ENCODE measurements at places on chromosomes 13 and 19. TPM values are rescaled to one million over a fixed set of nuclear protein-coding genes. Genes with fewer than 3 reads are reported as not detected.

DNA sequence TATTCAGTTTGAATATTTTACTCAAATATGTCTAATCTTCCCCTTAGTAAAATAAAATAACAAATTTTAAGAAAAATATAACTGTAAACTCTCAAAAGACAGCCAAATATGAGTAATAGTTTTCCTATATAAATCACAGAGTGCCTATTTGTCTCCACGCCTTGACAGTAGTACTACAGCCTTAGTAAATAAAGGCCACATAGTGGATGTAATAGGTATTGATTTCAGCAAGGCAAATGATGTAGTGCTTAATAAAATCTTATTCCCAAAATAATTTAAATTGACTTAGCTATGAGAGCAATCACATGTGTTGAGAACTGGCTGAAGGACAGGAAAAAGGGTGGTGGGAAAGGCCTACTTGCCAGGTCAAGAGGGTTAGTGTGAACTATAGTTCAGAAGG is 747.2 kb downstream of the OLFM4 start:
- DNase-seq, result no peak

GRCh38 chr13:30466358-30466714 is 600 bp upstream of the HMGB1 start:
- DNase-seq, result peak; percentile 23

- DNase-seq, result no peak
Measured at GRCh38 chr19:2820112-2820702, 539 bp downstream of the ZNF554 start.

GRCh38 chr13:26342898-26343297 is 89.0 kb downstream of the CDK8 start:
- DNase-seq, result no peak

GRCh38 chr13:48251611-48252081 is 18.6 kb downstream of the ITM2B start:
- no peak for DNase-seq

DNA sequence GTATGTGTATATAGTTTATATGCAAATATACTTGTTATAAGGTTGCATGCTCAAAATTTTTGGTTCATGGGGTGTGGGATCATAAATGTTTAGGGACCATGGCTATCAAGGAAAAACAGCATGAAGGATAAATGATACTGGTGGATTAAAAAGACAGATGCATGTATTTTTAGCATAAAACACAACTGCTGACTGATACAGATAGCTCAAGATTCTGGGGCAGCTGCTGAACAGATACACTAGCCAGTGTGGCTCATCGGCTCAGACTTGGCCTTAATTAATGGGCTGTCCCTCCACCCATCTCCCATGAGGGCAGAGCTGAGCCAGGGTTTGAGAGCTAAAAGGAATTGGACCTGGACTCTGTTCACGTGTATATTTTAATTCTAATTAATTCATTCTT is 11.4 kb downstream of the ALOX5AP start:
- no peak for DNase-seq

GRCh38 chr13:35179494-35179893 is 237.4 kb downstream of the NBEA start:
- peak; percentile 3 for DNase-seq

DNA sequence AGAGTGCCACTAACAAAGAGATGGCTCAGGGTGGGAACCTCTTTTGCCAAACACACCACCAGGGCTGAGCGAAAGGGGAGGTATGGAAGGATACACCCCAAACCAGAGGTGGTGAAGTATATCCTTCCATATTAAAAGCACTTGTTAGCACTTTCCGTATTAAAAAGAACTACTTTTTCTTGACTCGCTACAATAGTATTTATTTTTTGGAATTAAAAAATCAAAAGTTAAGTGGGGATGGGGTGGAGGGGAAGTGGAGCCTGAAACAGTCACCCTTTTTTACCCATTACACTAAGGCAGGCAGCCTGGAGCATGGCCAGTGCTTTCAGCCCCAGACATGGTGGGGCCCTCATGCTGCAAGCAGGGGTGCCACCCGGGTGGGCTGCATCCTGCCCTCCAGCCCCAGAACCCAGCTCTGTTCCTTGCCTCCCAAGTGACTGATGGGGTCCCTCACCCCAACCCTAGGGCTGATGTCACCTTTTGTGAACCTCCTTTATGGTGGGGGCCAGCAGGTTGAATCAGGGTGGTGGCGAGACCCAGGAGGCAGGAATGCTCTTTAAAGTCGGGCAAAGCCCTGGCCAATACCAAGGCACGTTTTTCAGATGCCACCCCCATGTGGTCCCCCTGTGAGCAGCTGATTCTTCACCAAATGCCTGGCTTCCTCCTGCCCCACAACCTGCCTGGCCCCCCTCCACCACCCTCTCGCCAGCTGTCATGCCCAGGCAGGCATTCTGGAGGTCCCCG is 31.0 kb downstream of the LYL1 start:
- DNase-seq, result no peak

- DNase-seq, result peak; percentile 49
Measured at GRCh38 chr19:50817941-50818858, 5.4 kb downstream of the KLK1 start.

GRCh38 chr19:54106716-54107115 is 4.1 kb downstream of the NDUFA3 start:
- DNase-seq, result no peak

- peak; percentile 77 for DNase-seq
Measured at GRCh38 chr13:37476874-37477273, 121.7 kb downstream of the POSTN start.

DNA sequence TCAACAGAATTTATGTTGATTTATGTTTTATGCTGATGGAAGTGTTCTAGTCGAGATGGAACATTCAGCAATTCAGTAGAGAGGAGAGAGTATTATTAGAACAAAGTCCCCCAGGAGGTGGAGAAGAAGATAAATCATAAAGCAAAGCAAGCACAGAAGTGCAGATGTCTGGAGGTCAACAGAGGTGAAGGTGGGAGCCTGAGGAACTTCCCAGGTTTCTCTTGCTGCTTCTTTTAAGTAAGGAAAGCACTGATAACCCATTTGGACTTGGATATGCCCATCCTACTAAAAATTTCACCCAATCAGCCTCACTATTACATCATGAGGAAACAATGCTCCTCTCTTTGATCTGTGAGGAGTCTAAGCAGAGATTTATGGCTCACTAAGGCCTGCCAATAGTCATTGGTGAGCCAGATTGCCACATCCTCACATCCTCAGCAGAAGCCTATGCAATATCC is 98.8 kb downstream of the EPSTI1 start:
- DNase-seq, result peak; percentile 63

DNA sequence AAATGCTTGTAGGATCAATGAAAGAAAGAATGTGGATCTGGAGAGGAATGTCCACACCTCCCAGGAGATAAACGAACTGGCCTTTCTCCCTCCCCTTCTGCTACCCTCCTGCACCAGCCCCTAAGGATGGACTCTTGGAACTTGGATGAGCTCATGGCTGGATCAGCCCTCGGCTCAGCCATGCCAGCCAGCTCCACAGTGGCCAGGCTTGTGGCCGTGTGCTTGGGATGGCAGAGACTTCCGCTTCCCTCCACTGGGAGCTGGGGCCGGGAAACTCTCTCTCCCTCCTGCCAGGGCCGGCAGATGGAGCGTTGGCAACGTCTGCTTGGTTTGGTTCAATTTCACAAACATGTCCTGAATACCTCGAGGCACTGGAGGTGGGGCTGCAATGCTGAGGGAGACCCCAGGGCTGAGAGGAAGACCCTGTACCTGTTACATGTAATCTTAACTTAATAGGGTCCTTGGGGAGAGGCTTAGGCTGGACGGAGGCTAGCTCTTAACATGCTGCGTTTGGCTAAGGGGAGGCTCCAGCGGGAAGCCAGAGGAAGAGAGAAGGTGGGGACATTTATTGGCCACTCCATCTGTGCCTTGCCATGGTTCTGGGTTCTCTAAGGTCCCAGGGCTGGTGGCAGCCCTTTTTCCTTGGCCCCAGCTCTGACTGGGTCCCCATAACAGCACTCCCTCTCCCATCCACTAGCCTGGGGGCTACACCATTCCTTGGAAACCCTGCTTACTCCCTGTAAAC is 152.5 kb downstream of the IER2 start:
- DNase-seq, result peak; percentile 91

- DNase-seq, result no peak
Measured at GRCh38 chr19:56086671-56087430, 34.2 kb downstream of the ZNF787 start.

DNA sequence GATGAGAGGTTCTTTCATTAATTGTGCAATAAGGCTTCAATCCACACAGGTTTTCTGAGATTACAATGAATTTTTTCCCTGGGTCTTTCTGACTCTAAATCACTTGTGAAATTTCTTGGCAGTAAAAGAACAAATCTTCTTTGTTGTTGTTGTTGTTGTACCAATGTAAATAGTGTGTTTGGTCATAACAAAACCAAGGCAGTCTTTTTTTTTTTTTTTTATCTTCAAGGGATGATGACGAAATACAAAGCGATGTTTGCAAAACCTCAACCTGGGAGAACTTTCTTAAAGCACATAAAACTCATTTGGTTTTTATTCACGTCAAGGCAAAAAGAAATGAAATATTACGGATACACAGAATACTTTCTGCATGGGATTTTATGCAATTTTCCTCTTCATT is 462.0 kb downstream of the LIG4 start:
- no peak for DNase-seq

- no peak for DNase-seq
Measured at GRCh38 chr13:110329258-110329657, 22.2 kb downstream of the COL4A2 start.

GRCh38 chr13:33471204-33471603 is 185.6 kb upstream of the STARD13 start:
- DNase-seq, result peak; percentile 15

DNA sequence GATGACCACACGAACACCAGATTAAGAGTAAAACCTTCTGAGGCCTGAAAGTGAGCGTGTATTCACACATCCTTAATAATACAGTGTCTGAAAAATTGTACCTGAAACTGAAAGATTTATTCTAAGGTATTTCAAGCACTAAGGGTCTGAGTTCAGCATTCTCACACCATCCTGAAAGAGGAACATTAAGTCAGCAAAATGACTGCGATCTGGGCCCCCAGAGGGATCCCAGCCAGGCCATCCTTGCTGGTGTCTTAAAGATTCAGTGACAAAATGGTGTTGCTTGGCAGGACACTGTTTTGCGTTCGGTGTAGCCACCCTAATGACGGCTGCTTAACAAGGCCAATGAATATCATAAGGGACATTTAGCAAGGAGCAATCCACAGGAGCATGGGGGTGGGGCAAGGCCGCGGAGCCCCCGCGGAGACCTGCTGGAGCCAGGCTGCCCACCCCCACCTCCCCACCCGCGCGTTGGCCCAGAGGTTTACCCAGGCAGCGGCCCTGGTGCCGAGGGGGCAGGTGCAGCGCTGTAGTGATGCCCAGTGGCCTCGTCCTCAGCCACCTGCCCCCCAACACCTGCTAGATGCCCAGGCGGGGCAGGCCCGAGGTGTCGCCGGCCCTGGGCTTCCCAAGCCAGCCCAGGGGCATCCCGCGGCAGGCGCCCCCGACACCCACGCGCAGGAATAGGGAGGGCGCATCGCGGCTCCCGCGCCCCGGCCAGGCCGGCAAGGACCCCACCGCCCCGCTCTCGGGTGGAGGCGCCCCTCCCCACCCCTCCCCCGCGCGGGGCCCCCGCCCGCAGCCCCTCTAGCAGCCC is 742 bp downstream of the NALCN start:
- no peak for DNase-seq

GRCh38 chr13:21703846-21704245 is 33.0 kb downstream of the FGF9 start:
- peak; percentile 90 for DNase-seq

- DNase-seq, result no peak
Measured at GRCh38 chr19:7251494-7251893, 42.7 kb downstream of the INSR start.

The NBEA gene
- 0.05 TPM for total RNA-seq

The PEAK3 gene
- not detected for total RNA-seq

The EPSTI1 gene
- total RNA-seq, result 2.9 TPM

The HTR2A gene
- total RNA-seq, result not detected

The PRTN3 gene
- not detected for total RNA-seq

The NLRP5 gene
- not detected for total RNA-seq

The KIR2DL3 gene
- total RNA-seq, result not detected

The BRME1 gene
- total RNA-seq, result 5.1 TPM

The ZNF44 gene
- 7.7 TPM for total RNA-seq

The KBTBD7 gene
- total RNA-seq, result 0.72 TPM

The ZNF490 gene
- 4.3 TPM for total RNA-seq

The HIPK4 gene
- 0.22 TPM for total RNA-seq

The ACP7 gene
- not detected for total RNA-seq

The POU4F1 gene
- not detected for total RNA-seq

The LILRA1 gene
- total RNA-seq, result not detected

The ZNF296 gene
- not detected for total RNA-seq

All from MG63 (cell line).